ENCODE measurements at places on chromosomes 3 and 15.

GRCh38 chr3:144663456-144664436, 692.1 kb downstream of the DIPK2A start:
- DNase-seq = no peak

DNA sequence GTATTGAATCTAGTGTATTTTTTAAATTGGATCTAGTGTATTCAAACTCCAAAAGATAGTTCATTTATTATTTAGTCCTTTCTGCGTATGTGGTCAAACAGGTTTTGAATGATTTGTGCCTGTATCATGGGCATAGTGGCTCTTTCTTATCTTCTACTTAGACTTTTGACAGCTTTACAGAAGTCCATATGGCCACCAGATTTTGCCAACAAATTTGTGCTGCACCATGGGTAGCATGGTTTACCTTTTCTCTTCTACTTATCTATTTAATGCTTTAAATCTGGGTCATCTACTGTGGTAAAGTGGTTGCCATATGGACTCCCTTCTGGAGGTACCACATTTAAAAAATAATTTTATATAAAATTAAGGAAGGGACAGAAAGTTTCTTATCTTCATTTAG, 66.9 kb upstream of the CADM2 start:
- no peak for DNase-seq

GRCh38 chr15:40355976-40356585, 1.9 kb upstream of the DISP2 start:
- no peak for DNase-seq

DNA sequence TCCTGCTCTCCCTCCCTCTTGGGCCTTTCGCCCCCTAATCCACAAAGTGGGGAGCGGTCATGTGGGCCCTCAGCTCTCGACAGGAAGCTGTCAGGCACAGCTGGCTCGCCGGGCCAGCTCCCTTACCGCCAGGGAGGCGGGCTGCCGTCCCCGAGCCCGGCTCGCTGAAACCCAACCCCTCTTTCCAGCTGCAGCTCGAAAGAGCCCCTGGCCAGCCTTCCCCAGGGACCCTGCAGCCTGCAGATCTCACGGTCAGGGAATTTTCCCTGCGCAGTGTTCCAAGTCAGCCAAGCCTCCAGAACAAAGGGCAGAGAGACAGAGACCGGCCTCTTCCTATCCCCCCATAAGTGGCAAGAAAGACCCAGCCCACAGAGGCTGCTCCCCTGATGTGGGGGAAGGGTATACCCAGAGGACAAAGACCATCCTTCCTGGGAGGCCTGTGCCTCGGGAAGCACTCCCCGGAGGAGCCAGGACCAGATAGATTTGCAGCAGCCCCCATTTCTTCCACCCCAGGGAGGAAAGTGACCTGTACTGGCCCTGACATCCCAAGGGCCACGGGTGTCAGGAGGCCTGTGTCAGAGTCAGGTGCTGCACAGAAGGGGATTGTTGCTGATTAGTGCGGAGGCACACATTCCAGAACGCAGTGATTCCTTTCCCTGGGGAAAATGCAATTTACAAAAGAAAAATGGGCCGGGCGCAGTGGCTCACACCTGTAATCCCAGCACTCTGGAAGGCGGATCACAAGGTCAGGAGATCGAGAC, 32.6 kb downstream of the MAGEF1 start:
- DNase-seq = no peak

DNA sequence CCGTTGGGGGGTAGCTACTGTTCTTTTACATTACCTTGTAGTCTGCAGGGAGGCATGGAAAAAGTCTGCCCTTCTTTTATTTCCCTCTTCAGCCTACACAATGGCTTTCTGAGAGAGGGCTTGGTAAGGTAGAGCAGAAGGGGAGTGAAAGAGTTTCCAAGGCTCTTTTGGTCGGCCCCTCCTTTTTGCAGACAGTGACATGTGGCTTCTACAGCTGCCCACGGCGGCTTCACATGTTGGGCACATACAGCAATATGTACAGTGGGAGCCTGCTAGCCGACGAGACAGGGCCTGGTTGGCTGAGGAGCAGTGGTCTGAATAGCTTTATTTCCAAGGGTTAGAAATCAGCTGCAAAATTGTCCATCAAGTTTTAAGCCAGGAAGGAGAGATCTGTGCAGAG, 4.0 kb downstream of the INAFM2 start:
- DNase-seq = no peak

Data from Karpas-422 (cell line).